ENCODE measurements at places on chromosomes 3 and 15.

DNA sequence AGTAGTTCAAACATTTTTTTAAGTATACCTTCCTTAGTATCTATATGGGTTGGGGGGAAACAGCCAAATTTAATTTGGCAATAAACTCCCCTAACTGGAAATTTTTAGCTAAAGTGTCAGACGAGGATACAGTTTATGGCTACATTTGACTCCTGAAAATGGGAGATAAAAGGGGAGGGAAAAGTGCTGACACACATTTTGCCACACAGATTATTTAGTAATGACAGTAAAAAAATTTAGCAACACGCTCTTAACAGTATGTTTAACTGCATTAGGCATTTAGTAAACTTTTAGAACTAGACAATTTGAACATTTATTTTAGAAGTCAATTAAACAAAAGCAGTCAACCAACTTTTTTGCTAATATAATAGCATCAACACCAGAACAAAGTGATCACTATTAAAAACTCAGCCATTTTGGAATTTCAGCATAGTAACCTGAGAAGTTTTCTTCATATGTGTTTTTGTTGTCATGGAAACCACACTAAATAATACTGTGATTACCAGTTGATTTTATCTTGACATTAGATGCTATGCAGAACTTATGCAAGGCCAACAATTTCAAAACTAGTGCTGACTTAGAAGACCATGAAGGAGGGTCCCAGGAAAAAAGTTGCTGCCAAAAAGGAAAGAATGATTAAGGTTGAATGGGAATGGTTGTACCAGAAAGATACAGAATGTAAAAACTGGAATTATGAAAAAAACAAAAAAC is 47.0 kb upstream of the TFG start:
- no peak for DNase-seq

DNA sequence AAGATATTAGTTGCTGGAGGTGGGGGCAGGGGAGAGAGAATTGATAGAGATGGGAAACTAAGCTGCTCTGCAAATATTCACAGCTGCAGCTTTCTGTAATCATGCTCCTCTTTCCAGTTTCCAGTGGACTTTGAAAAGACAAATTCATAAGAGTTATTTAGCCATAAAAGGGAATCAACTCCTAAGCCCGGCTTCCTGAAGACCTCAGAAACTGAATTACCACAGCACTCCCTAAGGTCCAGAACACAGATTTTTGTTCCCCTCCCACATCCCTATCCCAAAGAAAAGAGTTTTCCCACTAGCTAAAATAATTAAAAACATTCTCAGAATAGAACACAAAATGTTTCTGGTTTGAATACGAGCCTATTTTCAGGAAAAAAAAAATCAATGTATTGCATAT is 871.8 kb upstream of the NR2F2 start:
- DNase-seq: peak; percentile 28

DNA sequence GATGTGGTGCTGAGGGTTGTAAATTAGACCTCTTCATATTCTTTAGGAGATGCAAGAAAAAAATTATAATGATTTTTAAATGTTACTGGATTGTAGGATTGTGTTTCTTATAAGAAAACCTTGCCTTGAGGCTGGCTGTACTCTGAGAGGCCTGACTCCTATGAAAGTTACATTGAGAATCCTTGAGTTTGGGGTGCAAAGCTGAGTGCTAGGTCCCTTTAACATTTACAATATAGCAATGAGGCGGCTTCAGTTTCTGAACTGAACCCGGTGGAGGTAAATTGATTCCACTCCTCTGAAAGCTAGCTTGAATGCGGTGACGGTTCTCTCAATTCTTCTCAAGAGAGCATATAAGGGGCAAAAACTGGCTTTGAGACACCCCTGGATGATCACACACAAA is at the start of gene TMPRSS7:
Gene TMPRSS7, plus strand, starts transcription at position 301 of the 400 bp plus-strand sequence. CDS start 110 bp downstream, outside the sequence.
- no peak for DNase-seq

DNA sequence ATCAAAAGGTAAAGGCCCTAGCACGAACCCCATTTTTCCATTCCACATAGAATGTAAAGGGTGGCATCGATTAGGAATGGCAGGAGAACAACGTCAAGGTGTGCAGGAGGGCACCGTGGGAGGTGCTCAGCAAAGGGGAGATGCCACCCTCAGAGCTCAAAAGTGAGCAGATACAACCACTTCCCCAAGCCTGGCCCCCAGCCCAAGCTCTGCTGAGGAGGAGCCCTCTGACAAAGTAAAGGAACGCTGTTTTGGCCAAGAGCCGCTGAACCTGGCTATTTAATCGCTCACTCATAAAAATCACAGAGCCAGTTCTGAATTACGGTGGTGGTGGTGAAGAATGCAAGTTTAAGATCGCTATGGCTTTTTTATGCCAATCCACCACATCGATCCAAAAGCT is 12.4 kb downstream of the GNB5 start:
- no peak for DNase-seq

DNA sequence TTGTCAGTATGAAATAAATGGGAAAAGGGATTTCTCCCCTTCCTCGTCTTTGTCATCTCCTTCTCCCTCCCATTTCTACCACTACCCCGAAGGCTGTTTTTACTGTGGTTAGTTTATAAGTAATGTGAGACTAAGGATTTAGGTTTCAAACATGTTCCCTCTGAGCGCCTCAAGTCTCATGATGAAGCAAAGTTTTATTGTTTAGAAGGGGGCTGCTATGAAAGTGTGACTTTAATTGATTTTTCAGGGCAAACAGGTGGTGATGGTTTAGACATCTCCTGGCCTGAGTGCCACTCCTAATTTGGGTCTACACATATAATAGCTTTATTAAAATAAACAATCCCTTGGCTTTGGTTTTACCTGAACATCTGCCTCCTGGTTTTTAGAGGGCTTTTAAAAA is 185.5 kb downstream of the MCTP2 start:
- DNase-seq: no peak

DNA sequence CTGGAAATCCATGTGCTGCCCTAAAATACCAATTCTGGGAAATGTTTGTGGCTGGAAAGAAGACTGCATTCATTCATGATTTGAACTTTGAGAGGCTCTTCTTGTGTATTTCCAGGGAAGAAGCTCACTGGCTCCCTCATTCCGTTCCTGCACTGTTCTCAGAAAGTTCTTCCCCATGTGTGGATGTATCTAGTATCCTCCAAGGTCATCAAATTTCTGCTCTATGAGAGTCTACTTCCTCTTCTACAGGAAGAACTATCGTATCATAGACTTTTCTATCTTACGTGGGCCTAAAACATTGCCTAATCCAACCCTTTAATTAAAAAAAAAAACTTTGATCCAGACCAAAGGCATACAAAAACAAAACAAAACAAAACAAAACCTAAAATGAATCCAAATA is 2.9 kb downstream of the CCR3 start:
- DNase-seq: no peak

- DNase-seq: peak; percentile 59
These were observed 769 bp upstream of the CSPG4 start for GRCh38 chr15:75713338-75713895.

DNA sequence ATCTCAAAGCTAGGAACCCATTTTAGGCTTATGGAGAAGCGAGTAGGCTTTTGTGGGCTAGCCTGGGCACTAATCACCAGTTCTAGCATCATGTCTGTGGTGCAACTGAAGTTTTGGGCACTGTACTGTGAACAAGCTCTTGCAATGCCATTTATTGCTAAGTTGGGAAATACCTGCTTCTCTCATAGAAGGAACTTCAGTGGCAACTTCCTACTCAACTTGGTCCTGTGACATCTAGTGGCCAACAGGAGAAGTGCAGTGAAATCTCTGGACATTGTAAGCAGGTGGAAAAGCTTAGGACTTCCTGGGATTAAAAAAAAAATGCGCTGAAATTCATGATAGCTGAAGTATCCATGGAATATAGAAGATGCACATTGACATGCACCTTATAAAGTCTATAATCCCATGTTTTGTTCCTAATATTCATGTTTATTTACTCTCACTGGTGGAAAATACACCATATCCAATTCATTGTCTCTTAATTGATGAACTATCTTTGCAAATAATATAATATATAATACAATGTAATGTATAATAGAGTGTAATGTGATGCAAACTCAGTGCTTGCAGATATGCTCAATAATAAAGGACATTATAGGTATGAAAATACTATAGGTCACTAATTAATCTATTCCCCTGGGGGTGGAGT is 6.5 kb upstream of the ALDH1A3 start:
- peak; percentile 77 for DNase-seq

GRCh38 chr3:13083898-13084297 is 10.7 kb upstream of the IQSEC1 start:
- no peak for DNase-seq

- DNase-seq: no peak
These were observed 18.7 kb downstream of the BCL6 start for GRCh38 chr3:187726564-187726963.

GRCh38 chr15:101220060-101220459 is 31.8 kb downstream of the CHSY1 start:
- DNase-seq: no peak

- no peak for DNase-seq
These were observed 39.9 kb downstream of the RASA2 start for GRCh38 chr3:141526709-141527108.

DNA sequence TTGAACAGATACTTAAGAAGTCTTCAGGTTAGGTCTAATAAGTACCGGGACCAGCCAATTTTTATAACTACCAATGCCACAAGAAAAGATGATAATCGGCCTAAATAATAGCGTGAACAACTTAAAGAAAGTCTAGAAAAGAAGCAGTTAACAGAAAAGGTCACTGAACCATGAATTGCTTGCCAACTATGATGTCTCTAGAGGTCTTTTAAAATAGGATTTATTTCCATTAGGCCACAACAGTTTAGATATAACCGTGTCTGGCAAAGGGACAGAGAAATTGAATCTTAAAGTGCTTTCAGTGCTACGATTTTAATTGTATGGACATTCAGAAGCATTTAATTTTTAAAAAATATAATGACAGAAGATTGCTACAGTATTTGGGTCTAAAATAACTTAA is 1070.4 kb downstream of the ROBO1 start:
- DNase-seq: no peak

DNA sequence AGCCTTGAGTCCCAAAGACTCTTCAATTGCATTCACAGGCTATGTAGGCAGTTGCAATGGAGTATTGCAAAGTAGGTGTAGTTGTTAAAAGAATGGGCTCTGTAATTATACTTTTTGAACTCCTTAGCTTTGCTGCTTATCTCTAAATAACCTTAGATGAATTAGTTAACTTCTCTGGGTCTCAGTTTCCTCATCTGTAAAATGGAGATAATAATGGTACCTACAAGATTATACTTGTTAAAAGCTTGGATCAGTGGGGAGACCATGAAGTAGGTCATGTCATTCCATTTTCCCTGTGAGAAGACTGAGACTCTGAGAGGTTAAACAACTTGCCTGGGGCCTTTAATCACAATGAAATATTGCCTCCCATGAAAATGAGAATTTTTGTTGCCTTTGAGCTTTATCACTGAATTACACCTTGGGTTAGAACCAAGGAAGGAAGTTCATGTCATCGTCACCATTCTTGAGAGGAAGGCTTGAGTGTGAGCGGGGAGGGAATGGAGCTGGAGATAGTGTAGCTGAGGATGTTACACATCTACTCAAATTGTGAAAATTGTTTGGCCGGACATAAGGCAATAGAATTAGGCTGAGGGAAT is 38.1 kb downstream of the CTDSPL start:
- no peak for DNase-seq

GRCh38 chr15:27592036-27592760 is 506.9 kb downstream of the OCA2 start:
- DNase-seq: peak; percentile 43

- DNase-seq: no peak
These were observed 19.7 kb downstream of the CHMP2B start for GRCh38 chr3:87246662-87247429.

GRCh38 chr3:37402351-37402750 is 228.0 kb upstream of the LRRFIP2 start:
- no peak for DNase-seq

GRCh38 chr15:52653431-52653964 is 25.7 kb downstream of the ATOSA start:
- peak; percentile 85 for DNase-seq

DNA sequence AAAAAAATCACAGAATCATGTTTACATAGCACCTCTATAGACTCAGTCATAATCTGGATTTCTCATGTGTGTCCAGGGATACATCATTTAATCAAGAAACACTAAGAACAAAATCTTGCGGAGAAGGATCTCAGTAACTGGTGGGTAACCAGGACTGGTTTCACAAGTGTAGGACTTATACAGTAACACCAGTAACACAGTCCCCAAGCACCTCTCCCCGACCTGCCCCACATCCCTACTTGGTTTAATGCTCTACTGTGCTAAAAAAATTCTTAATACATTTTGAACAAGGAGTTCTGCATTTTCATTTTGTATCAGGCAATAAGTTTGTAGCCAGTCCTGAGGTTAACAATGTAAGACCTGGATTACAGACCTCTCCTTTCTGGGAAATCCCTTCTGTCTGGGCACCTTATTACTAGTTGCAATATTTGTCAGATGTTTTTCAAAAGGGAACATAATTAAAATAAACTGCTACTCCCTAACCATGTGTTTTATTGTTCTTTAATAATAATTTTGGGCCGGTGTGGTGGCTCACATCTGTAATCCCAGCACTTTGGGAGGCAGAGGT is 57.6 kb upstream of the BBX start:
- no peak for DNase-seq

- DNase-seq: no peak
These were observed 463.2 kb upstream of the GBE1 start for GRCh38 chr3:82224661-82225060.

- no peak for DNase-seq
These were observed 601.4 kb downstream of the CADM2 start for GRCh38 chr3:85560088-85560785.

GRCh38 chr3:113812854-113813253 is 25.7 kb upstream of the GRAMD1C start:
- no peak for DNase-seq

DNA sequence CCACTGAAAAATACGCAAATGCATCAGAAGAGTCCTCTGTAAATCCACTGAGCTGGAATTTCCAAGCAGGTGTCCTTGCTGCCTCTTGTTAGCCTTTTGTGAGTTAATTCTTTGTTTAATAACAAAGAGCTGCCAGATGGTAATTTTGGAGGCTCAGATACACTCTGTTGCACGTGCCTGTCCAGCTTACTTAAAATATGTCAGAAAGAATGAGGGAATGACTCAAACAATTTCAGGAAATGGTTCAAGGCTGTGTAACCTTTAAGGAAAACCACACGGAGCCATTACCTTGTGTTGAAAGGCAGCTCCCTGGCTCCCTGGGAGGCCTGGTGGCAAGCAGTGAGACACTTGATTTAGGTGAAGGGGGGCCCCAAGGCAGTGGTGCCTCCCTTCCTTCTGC is 302.2 kb upstream of the CTDSPL start:
- peak; percentile 79 for DNase-seq

- no peak for DNase-seq
These were observed 165.3 kb downstream of the GOLIM4 start for GRCh38 chr3:167930453-167930852.

GRCh38 chr3:149010504-149010951 is 19.2 kb downstream of the GYG1 start:
- no peak for DNase-seq

DNA sequence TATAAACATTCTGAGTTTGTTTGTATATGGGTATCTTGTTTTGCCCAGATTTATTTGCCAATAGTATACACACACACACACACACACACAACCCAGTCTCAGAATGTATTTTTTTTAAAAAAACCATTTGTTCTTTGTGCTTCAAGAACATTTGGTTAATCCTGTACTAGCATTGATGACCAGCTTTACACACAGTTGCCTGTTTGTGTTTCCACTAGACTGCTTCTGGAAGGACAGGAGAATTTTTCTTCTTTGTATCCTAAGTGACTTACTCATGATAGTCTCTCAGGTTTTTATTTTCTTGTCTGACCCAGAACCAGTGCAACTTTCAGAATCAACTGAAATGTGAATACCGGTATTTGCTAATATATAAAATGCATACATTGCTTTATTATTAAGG is 40.5 kb downstream of the U2SURP start:
- no peak for DNase-seq
